HCEC 1CT (cell line): ENCODE measurements at places on chromosomes 13 and 19.

GRCh38 chr13:29856426-29856825 is 6.0 kb upstream of the UBL3 start:
- DNase-seq, result no peak

DNA sequence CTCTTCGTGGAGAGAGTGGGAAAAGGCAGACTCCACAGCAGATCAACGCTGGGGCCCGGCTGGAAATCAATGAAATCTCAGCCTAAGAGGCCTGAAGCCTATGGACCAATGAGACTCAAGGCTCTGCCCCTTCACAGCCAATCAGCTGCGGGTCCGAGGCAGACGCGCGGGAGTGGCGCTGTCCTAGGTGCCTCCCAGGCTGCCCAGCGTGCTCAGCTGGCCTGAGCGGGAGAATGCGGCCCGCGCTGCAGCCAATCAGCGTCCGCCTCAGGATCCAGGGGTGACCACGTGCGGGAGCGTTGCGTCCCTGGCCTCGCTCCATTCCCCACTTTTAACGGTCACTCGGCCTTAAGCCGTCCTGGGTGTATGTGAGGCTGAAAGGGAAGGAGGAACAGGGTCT is at the start of gene ZBTB32:
Gene ZBTB32 (plus strand): TSS at position 341 of the 400 bp plus-strand sequence. CDS start 10,069 bp downstream, outside the sequence.
- no peak for DNase-seq

- DNase-seq, result no peak
Observed at GRCh38 chr13:114025405-114025713, 51.5 kb upstream of the C13orf46 start.

DNA sequence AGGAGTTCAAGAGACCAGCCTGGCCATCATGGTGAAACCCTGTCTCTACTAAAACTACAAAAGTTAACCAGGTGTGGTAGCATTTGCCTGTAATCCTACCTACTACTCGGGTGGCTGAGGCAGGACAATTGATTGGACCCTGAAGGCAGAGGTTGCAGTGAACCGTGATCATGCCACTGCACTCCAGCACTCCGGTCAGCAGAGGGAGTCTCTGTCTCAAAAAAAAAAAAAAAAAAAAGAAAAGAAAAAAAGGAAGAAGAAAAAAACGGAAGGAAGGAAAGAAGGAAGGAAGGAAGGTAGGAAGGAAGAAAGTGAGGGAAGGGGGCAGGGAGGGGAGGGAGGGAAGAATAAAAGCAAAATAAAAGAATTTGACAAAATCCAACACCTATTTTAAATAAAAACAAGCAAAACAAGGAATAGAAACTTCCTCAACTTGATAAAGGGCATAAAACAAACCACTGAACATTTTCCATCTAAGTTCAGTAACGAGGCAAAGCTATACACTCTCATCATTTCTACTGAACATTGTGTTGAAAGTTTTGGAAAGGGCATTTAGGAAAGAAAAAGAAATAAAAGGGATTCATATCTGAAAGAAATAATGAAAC is 411.6 kb upstream of the SLITRK5 start:
- peak; percentile 2 for DNase-seq

GRCh38 chr19:35571406-35571965 is 8.0 kb upstream of the ATP4A start:
- no peak for DNase-seq

GRCh38 chr19:591099-591958 is 1.6 kb downstream of the HCN2 start:
- no peak for DNase-seq

GRCh38 chr13:98445340-98446233 is 131.3 kb downstream of the STK24 start:
- peak; percentile 35 for DNase-seq

DNA sequence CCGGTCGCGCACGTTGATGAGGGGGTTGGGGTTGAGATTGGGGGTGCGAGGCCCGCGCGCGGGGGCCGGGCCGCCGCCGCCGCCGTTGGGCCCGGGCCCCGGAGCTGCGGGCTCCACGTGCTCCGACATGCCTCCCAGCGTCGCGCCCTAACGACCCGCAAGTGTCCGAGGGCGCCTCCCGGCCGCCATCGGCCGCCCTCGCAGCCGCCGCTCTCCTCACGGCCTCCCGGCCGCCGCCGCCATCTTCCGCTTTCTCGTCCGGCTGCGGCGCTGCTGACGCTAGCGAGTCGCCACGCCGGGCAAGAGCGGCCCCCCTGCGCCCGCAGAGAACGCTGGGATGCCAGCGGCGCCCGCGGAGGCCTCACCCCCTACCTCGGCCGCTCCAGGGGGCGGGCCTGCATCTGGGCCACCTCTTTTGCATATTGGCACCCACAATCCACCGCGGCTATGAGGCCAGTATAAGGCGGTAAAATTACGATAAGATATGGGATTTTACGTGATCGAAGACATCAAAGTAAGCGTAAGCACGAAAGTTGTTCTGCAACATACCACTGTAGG is at the start of gene TMEM259:
Gene TMEM259 (minus strand): TSS at position 256 of the 558 bp plus-strand sequence. CDS start 127 bp downstream, at position 129.
- peak; percentile 98 for DNase-seq

GRCh38 chr13:42836930-42837690 is 55.7 kb downstream of the FAM216B start:
- DNase-seq, result peak; percentile 82

DNA sequence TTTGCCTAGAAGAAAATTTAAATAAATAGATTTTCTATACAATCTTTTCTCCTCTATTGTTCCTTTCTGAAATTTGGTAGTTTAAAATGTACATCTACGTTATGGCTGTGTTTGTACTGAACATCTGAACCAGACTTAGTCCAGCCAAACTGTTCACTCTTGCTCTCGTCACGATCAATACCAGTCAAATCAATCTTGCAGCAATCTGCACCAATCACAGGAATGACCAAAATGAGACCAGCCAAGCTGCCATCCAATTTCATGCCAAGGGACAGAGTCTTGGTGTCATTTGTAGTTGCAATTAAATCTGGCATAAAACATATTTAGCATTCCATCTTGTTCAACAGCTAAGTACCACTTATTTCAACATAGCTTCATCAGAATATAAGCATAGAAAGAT is 156.6 kb downstream of the IRS2 start:
- DNase-seq, result peak; percentile 12

DNA sequence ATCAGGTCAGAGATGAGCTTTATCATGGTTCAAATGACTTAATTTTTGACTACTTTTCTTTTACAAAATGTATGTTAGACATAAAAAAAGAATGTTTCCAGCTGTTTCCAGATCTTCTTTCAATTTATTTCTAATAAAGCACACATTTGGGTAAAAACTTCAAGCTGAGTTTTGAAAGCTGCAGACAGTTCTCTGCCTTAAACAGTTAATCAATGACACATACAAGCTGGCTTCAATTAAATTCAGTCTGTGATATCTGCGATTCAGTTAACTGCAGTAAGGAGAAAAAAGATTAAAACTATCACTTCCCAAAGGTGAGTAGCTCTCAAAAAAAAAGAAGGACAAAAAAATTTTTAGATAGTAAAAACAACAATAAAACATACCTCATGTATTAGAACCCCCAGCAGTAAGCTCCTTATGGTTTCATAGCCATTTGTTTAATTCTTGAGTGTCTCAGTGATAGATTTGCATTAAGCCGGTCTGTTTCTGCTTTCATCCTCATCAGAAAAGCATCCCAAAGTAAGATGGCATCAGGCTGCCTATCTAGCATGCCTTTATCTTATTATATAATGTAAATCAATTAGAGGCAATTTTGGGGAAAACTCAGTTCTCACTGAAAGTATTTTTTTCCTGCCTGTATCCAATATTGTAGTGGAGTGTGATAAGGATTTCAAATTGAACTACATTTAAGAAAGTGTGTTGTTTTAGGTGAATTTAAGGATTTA is 81.8 kb upstream of the STARD13 start:
- DNase-seq, result no peak

GRCh38 chr19:39139971-39140453 is 14.4 kb downstream of the PAK4 start:
- no peak for DNase-seq

GRCh38 chr19:41189425-41190065 is 3.5 kb upstream of the CYP2S1 start:
- no peak for DNase-seq

- no peak for DNase-seq
Observed at GRCh38 chr13:52025475-52026245, 1.2 kb downstream of the UTP14C start.

DNA sequence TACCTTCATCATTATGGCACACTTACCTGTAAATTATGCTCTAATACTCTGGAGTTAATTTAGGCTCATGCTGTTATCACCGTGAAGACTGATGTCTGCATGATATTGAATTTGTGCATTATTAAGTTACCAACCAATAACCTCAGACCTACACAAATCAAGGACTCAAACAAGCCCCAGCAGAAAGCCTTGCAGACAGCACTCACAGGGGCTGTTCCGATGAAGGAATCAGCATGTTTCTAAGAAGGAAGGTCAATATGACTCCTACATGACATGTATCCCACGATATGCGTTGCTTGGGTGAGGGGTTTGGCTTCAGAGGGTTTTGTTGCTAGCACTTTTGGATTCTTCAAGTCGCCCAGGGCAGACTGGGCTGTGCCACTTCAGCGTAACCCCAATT is 1071.2 kb upstream of the SLC10A2 start:
- DNase-seq, result no peak

DNA sequence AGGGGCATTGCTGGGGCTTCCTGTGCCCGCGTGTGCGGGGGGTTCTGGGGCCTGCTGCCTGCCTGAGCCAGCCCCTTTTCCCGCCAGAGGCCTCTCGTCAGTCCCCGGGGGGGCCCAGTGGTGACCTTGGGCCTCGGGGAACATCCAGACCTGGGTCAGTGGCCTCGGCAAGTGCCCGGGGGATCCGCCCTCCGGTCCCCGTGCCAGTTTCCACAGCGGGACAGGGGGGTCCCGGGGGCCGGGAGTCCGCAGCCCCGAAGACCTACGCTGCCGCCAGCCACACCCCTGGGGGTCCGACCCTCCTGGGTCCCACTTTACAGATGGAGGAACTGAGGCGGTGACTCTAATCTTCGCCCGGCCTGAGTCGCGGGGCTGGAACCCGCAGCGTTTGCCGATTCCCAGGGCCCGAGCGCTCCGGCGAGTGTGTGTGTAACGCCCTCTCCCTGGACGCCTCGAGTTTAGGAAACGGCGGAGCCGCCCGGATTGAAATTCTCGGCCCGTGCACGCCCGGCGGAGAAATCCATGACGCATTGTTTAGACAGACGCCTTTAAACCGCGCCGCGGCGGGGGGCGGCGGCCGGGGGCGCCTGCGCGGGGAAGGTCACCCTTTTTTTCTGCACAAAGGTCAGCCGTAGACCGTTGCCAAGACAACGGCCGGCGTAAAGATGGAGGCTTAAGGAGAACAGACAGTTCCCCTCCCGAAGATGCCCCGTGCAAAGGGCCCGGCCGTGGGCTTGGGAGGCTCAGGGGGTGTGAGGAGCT is 39.3 kb downstream of the EFNA2 start:
- DNase-seq, result peak; percentile 55

- peak; percentile 81 for DNase-seq
Observed at GRCh38 chr13:37127691-37128241, 22.3 kb upstream of the CSNK1A1L start.

- peak; percentile 58 for DNase-seq
Observed at GRCh38 chr13:113209759-113210421, 477 bp downstream of the CUL4A start.

GRCh38 chr19:48361912-48362311 is 1.8 kb downstream of the TMEM143 start:
- DNase-seq, result no peak

DNA sequence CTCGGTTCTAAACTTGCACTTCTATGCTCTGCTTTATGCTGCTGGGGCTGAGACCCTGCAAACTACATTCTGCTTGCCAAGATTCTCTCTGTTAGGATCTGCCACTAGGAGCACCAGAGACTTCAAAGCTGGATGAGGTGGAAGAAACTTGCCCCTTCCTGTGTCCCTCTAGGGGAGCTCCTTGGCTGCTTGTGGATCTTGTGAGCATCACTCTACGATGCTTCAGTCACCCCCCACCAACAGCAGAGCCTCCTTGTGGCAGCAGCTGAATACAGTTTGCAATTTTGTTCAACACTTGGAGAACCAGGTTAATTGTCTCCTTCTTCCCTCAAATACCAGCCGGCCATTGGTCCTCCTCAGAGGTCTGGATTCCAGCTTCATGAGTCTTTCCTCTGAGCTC is 310.6 kb downstream of the FGF14 start:
- peak; percentile 38 for DNase-seq
